ENCODE measurements at places on chromosomes 2 and 18.

GRCh38 chr2:76610451-76610850, 899.7 kb upstream of the GCFC2 start:
- DNase-seq, result no peak

- no peak for DNase-seq
Measured at GRCh38 chr2:18372641-18373040, 187.8 kb downstream of the RDH14 start.

DNA sequence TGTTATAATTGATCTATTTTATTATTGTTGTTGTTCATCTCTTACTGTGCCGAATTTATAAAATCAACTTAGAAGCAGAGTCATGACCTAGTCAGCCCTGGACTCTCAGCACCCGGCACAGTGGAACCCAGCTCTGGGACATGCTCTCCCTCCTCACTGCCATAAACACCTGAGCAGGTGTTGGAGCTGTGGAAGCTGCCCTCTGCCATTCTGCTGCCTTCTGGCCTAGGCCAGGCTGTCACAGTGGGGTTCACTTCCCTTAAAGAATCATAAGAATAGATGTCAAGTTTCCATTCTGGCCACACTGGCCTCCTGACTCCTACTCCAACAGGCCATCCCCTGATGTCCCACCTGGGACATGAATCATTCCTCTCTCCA, 192.2 kb downstream of the ZFP36L2 start:
- no peak for DNase-seq

DNA sequence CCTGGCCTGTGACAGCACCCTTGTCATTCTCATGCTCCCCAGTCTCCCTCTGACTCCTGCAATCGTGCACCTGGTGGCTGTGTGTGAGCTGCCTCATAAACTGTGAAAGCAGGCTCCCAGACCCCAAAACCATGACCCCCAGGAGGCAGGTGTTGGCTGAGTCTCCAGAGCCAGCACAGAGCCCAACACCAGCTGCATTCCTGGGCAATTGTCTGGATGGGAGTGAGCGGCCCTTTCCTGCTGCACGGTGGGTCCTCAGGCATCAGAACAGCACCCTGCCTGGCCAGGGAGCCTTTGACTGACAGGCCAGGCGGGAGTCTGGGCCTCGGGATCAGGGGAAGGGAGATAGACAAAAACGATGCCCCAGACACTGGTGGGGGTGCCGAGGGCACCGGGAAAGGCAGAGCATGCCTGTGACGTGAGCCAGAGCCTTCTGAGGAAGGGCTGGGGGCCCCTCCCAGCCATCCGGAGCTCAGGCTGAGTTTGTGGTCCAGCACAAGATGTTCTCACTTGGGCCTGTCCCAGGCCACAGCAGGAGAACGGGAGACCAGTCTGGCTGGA, 135.1 kb upstream of the GPC1 start:
- DNase-seq, result no peak

GRCh38 chr2:235669983-235670962, 176.4 kb downstream of the AGAP1 start:
- DNase-seq, result no peak

DNA sequence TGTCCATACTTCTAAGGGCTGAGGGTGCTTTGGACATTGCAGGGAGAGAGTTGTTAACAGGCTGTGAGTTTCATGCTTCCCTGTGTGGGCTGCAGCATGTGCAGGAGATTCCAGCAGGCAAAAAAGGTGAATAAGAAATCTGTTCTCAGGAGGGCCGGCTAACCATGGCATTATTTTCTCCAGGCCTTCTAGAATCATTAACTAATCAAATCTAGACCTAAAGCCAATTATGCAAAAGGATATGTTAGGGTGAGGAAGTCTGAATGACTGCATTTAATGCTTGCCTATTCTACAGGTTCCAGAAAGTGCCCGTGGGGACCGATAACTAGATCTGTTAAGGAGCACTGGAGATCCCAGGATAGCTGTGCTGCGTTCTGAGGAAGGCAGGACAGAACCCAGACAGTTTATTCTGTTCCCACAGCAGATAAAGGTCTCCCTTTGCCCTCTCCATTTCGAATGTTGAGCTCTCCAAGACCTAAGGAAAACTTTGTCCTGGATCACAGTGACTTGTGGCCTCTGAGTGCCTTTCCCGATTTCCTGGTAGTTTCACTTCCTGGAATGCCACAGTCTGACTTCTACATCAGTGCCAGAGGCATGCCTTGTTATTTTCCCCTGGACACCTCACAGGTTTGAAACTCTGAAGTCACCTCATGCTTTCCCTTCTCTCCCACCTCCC, 50.0 kb upstream of the ZFP36L2 start:
- no peak for DNase-seq

- no peak for DNase-seq
Measured at GRCh38 chr18:44876024-44876423, 195.3 kb downstream of the SETBP1 start.

DNA sequence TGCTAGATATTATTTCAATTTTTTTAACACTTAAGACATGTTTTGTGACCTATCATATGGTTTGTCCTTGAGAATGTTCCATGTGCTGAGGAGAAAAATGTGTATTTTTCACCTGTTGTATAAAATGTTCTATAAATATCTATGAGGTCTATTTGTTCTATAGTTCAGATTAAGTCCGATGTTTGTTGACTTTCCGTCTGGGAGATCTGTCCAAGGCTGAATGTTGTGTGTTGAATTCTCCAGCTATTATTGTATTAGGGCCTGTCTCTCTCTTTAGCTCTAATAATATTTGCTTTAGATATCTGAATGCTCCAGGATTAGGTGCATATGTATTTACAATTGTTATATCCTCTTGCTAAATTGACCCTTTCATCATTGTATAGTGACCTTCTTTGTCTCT, 144.1 kb downstream of the NYAP2 start:
- no peak for DNase-seq

DNA sequence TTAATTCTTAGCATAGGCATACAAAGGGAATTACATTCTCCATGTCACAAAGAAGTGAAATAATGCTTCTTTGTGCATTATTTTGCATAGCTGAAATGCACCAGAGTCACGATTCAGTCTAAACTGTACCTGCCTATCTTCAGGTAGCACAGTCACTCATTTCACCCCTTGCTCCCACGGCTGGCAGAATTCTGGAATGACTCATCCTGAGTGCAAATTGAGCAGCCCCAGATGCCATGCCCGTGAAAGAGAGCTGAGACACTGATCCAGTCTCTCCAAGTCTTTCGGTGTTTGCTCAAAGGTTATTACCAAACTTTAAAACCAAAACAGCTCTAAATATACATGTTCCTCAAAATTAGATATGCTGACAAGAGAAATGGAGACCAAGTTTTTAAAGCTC, 168.3 kb upstream of the POU3F3 start:
- no peak for DNase-seq

DNA sequence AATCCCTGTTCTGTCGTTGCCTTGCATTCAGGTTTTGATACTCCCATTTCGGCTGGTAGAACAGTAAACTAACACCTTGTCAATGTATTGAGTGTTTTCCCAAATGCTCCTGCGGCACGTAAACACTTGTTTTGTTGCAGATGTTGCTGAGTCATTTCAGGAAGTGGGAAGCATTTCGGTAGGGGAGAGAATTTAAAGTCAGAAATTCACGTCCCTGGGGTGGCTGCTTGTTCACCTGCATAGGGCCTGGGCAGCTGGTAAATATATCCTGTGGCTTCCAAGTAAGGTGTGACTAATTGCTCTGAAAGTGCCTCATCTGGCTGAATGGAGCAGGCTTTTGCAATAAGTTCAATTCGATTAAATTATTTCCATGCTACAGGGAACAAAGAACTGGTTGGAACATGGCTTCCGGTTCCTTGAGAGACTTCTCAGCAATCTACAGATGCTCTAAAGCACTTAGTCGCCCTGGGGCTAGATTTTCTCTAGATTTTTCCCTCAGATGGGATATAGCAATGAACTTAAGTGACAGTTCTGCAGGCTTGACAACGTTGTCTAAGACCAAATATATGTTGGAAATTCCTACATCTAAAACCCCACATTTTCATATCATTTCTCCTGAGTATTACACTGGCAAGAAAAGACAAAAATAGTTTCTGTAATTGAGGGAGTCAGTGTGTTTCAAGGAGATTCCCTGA, 5.2 kb downstream of the GALR1 start:
- no peak for DNase-seq

DNA sequence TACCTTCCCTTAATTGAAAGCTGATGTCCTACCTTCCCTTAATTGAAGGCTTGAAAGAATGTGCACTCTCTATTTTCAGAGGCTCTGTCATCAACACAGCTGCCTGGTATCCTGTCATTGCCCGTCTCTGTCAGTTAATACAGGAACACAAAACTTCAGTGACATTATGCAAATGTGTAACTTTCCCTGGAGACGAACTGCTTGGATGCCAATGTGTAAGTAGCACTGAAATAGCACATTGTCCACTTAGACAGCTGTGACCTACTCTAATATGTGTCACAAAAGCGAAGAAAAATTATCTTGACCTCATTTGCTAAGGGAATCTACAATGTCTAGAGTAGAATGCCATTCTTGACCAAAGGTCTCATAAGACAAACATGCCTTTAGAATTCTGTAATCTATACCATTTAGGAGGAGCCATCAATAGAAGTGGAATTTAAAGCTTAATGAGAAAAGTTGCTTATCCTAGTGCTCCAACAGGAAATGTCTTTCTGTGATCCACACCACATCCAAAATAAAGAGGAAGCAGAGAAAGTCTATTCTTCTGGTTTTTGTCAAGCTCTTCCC, 138.1 kb downstream of the BARD1 start:
- DNase-seq, result no peak

DNA sequence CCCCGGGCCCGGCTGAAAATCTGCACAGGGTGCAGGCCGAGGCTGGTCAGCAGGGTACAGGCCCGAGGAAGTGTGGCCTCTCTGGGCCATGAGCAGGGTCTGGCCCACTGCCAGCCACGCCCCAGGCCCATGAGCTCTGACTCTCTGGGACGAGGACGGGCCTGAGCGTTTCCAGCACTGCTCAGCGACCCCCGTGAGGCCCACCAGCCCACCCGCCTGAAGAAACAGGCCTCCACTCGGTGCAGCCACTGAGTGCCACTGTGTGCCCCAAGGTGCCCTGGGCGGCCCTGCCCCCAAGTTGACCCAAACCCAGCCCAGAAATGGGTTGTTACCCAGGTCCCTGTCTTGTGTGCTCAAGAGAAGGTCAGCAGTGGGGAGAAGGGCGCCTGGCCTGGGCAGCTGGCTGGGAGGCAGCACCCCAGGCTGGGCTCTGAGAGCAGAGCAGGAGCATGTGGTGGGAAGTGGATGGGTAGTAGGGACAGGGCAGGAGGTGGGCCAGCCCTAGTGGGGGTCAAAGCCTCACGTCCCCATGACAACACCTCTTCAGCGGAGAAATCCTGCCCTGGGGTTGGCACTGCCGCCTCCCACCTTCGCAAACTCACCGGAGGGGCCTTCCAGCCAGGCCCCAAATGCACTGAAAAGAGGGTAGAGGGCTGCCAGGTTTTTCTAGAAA, 2.1 kb upstream of the SNED1 start:
- DNase-seq, result no peak

- DNase-seq, result no peak
Measured at GRCh38 chr18:10804126-10804525, 278.3 kb downstream of the NAPG start.

DNA sequence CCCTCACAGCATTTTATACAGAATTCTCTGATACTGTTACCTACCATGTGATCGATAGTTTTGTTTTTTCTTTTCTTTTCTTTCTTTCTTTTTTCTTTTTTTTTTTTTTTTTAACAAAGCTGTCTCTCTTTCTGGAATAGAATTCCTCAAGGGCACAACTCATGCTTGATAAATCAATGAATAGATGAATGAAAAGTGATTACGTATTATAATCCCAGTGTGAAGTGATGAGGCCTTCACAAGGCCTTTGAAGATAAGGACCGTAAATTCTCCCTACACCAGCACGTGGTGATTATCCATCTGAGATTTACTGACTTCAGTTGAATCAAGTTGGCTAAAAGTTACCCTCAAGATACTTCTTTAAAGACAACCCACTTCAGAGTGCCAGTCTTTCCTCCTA, 46.6 kb upstream of the RMDN2 start:
- no peak for DNase-seq

GRCh38 chr2:156763174-156763573, 327.0 kb downstream of the GPD2 start:
- DNase-seq, result no peak

DNA sequence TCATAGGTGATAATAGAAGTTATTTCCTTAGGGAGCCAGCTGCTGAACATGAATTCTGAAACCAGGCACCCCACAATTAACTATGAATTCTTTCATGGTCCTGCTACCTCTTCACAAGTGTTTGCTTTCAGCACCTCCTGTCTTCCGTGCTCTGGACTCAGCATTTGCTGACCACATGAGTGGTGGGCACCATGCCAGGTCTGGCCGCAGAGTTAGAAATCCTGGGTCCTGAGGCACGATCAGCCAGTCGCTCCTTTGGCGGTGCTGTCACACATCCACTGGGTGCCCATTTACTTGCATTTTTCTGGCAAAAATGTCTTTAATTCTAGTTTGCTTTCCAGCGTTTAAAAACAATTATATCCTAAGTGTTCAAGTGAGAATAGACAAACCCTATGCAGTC, 196.4 kb upstream of the PXDN start:
- no peak for DNase-seq

All from effector CD8-positive, alpha-beta T cell (primary cell).